ENCODE measurements at places on chromosomes 2 and 18.

- no peak for DNase-seq
Measured at GRCh38 chr2:109143214-109144187, 14.5 kb downstream of the SH3RF3 start.

- DNase-seq = no peak
Measured at GRCh38 chr2:113190871-113191270, 17.1 kb downstream of the PSD4 start.

GRCh38 chr18:9782073-9782857 is 74.2 kb downstream of the RAB31 start:
- peak; percentile 38 for DNase-seq

GRCh38 chr2:222424276-222424728 is at the start of gene SGPP2:
SGPP2 (plus strand) TSS chr2:222424543; CDS start chr2:222424603, 60 bp downstream.
- no peak for DNase-seq

DNA sequence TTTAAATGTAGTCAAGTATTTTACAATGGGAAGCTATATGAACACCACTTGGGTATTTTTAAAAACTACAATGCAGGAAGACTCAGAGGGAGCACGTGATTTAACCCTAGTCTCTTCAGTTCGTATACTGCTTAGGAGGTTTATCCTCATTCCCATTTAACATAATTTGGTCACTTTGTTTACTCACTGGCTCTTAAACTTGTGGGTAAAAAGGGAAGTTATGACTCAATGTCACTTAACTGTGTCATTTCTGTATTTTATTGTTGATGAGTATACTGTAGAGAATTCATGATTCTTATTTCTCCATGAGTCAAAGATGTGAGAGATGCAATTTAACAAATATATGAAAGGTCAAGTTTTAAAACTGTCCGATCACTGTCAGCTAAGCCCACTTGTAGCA is 48.2 kb downstream of the SLC66A3 start:
- peak; percentile 33 for DNase-seq

DNA sequence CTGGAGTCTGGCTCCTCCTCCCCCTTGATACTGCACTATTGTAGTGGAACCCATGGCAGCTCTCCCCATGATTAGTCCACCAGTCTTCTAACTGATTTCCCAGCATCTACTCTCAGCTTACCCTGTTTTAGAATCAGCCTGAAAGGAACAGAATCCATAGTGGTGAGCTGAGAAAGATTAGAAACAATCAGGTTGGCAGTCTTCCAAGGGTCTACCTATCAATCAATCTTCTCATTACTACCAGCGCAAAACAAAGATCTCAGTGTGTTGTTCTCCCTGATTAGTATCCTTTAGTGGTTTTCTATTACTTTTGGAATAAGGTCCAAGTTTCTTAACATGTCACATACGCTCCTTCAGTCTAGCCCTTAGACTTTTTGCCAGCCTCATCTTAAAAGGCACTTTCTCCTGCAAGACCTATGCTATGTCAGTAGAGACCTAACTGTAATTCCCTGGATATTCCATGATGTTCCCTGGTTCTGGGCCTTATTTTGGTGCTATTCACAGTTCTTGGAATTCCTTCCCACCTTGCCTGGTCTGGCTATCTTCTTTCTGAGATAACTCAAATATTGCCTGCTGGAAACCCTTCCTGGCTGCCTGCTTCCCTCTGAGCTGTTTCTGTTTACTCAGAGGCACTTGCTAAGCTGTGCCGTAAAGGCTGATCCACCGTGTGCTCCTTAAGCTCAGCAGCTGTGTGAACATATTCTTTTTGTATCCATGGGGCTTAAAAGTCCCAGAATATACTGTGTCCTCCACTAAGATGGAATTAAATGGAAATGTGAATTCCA is 32.6 kb downstream of the LAMA3 start:
- no peak for DNase-seq

- no peak for DNase-seq
Measured at GRCh38 chr2:185433824-185434223, 304.8 kb upstream of the FSIP2 start.

Measured in H54 (cell line).